ENCODE measurements at places on chromosomes 5 and 9.

- no peak for DNase-seq
Measured at GRCh38 chr9:136013524-136014034, 52.4 kb upstream of the UBAC1 start.

DNA sequence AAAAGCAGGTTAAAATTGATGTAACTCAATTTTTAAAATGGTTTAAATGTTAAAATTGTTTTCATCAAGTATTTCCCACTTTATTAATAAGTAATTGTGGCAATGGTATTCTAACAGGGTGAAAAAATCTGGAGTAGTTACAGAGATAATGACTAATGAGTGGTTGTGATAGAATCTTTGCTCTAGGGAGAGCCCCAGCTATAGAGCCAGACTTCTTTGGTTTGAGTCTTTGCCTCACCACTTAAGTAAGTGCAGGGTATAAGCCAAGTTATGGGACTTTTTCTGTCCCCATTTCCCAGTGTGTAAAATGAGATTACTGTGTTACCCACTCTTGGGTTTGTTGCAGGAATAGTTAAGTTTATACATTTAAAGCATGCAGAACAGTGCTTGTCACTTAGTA, 158.1 kb downstream of the FER start:
- peak; percentile 7 for DNase-seq

DNA sequence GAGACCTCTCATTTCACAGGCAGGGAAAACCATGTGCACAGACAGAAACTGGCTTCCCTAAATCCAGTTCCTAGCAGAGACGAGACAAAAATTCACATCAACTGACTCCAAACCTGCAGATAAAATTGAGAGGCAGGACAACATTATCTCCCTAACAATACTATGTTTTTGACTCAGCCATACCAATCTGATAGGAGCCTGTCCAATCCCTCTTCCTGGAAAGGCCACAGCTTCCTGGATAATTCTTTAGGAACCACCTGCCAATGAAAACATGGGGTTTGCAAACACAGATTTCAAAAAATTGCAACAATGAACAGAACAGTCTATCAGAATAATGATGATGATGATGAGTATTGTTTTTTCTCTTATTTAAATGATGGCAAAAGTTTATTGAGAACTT, 22.4 kb downstream of the SH3TC2 start:
- no peak for DNase-seq

GRCh38 chr9:6040077-6040476, 24.7 kb upstream of the RANBP6 start:
- no peak for DNase-seq

- DNase-seq = peak; percentile 21
Measured at GRCh38 chr9:1869843-1870242, 145.3 kb upstream of the SMARCA2 start.

GRCh38 chr9:83284746-83285145, 221.8 kb upstream of the RASEF start:
- DNase-seq = no peak

DNA sequence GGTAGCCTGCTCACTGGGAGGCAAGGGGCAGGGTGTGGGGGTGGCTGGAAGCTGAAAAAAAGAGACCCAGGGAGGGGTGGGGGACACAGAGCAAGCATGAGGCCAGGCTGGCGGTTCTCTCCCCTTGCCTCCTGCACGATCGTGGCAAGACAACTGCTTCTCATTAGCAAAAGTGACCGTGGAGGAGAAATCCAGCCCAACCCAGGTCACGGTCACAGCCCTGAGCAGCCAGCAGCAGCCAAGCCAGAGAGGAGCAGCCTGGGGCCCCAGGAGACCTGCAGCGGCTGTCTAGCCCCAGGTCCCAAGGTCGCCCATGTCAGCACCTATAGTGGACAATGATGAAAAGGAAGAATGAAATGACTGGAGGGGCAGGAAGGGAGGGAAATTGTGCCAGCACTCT, 89.1 kb downstream of the NRG2 start:
- peak; percentile 9 for DNase-seq

- DNase-seq = no peak
Measured at GRCh38 chr9:93597871-93598646, 21.7 kb downstream of the PHF2 start.

DNA sequence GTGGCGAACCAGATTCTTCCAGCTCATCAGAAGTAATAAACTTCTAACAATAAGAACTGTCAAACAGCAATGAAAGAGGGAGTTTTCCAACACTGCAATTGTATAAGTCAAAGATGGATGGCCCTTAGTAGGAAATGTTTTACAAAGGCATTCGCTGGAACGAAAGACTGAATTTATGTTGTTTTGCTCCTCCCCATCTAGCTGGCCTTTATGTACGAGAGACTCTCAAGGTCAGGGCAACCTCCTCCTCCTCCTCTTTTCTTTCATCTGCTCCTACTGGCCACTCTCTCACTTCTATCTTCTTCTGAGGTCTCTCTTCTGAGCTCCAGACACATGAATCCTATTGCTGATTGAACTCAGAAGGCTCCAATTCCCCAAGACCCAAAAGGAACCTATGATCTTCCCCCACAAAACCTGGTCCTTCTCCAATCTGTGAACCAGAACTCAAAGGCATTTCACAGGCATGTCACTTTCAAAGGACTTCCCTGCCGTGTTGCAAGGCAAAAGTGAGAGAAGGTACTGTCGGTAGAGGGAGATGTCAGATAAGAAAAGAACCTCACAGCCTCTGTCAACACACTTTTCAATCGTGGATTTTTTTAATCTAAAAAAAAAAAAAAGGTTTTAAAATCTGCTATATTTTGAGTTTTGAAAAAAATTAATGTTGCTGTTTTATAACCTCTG, 28.5 kb upstream of the PUM3 start:
- peak; percentile 44 for DNase-seq

- no peak for DNase-seq
Measured at GRCh38 chr9:4305065-4305985, 5.5 kb upstream of the GLIS3 start.

DNA sequence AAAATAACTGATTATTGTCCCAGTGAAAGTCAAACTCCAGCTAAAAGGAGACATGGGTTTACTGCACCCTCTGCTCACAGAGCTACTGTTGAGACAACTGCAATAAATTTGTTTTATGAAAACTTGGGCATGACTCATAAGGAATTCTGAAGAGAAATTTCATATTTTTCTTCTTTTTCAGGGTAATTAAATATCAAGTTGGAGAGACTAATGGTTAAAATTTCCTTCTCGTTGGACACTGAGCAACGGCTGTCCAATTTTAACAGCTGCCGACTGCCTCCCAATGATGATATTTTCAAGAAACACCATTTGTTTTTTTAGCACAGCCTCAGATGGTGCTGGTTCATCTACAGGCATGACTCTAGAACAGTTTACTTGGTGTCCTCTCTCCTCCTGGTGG, 259.2 kb upstream of the RGMB start:
- DNase-seq = no peak

GRCh38 chr5:40828690-40829661, 6.0 kb downstream of the RPL37 start:
- no peak for DNase-seq

- DNase-seq = no peak
Measured at GRCh38 chr5:58887721-58888409, 305.0 kb downstream of the RAB3C start.

DNA sequence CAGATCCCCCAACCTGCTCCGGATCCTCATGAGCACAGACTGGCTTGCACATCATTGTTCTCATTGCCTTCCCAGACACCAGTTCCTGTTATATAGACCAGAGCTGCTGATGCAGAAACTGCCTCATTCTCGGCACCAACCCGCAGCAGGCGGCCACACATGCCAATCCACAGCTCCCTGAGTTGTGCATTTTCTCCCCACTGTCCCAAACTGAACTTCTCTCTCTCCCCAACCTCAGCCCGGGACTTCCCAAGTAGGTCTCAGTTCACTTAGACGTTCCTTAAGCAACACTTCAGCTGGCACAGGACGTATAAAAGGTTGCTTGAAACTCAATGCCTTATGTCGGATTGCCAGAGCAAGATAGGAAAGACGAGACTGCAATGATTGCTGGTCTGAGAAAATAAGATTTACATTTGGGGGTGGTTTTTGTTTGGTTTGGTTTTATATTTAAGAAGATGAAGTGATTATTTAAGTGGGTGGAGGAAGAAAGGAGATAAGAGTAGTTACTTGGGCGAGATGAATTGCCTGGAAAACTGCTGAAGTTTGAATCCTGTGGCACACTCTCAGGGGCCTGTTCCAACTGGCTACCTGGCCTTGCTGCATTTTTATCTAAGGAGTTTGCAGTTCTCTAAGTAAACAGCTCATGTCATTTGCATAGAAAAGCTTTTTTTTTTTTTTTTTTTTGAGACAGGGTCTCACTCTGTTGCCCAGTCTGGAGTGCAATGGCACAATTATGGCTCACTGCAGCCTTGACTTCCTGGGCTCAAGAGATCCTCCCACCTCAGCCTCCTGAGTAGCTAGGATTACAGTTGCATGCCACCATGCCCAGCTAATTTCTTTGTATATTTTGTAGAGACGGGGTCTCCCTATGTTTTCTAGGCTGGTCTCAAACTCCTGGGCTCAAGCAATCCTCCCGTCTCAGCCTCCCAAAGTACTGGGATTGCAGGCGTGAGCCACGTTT, 155.4 kb downstream of the GOLPH3 start:
- no peak for DNase-seq

GRCh38 chr5:151491062-151491461, 43.7 kb downstream of the SLC36A1 start:
- DNase-seq = no peak

- DNase-seq = peak; percentile 82
Measured at GRCh38 chr9:86202338-86202882, 57.0 kb downstream of the C9orf153 start.

- DNase-seq = peak; percentile 39
Measured at GRCh38 chr5:130964231-130965202, 200.5 kb downstream of the HINT1 start.

DNA sequence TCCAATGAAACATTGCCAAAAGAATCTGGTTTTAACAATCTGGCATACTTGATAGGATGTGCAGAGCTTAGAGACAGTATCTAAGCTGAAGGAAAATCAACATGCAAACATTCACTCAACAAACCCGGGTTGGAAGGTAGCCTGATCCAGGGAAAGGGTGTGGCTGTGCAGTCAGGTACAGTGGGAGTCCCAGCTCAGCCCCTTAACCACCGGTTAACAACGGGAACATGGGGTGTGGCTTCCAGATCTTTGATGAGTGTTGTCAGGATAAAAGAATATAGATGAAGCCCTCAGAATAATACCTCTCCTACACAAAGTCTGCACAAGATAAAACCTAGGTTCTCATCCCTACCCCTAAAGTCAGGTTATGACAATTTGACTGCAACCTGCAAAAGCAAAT, 127.3 kb downstream of the CDK5RAP2 start:
- DNase-seq = no peak

DNA sequence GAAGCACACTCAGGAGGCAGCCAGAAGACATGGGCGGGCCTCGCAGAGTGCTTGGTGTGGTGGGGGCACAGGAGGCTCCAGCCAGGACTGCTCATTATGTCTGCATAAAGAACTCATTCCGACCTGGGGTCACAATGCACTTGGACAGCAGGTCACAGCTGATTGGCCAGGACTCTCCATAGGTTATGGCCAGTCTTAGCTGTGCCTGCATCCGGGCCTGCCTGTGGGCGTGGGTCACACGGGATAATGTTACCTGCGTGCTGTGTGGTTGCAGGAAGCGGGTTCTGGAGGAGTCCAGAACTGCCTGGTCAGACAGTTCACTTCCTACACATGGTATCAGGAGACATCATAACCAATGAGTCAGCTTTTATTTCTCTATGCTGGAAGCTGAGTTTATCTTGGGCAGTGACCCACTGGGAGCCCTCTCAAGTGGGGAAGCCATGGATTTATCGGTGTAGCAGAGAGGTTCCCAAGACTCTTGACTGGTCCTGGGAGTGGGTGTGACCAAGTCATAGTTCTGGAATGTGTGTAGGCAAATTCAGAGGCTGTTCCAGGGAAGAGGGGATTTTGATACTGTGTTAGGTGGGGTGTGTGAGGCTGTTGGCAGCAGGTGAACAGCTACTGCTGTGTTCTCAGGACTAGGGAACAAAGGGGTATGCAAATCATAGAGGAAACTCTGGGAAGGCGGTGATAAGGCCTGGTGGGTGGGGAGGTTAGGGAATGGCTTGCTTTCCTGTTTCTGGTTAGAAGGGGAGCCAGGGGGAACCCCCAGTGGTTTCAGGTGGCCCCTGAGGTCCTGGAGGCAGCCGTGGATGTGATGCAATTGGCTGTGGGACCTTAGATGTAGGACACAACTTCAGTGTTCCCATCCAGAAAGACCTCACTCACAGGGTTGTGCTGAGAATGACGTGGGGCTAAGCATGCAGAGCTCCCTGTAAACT, 51.3 kb downstream of the ARHGEF37 start:
- peak; percentile 51 for DNase-seq

- DNase-seq = peak; percentile 55
Measured at GRCh38 chr5:170757182-170757601, 26.3 kb upstream of the GABRP start.

- DNase-seq = no peak
Measured at GRCh38 chr5:3142261-3143027, 391.0 kb upstream of the IRX2 start.

DNA sequence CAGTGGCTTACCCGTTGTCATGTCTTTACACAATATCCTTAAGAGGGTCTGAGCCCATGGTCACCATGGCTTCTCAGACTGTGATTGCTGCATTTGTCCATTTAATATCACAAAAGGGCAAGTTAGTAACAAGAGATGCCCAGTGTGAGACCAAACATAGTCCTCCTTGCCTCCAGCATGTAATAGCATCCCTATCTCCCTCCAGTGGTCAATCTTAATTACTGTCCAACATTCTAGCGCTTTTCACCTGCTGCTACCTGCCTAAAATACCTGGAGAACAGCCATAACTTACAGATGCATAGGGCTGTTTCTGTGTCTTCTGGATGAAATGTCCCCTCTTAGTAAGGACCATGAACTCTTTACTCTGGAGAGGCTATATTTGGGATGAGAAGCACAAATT, 267.2 kb upstream of the DAB2 start:
- no peak for DNase-seq

DNA sequence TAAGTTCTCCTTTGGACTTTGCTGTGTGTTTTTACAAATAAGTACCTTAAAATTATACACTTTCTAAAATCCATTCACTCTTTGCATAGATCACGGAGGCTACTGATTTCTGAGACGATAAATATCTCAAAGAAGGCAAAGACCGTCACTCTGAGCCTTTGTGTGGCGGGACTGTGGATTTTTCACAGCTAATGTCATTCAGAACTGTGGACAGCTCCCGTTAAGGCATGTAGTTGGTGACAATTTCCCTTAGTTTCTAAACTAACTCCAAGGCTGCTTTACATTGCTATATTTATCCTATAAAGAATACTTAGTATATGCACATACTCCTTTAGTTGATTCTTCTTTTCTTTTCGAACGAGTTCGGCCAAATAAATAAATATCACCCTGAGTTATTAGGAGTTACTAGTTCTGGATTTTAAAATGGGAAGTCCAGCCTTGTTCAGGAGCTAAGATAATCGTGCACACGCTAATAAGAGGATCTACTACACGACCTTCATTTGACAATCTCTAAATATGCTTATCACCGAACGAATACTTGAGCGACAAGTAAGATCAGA, 1.8 kb downstream of the HCN1 start:
- DNase-seq = no peak

- peak; percentile 19 for DNase-seq
Measured at GRCh38 chr5:110105692-110106091, 416.0 kb downstream of the MAN2A1 start.

- no peak for DNase-seq
Measured at GRCh38 chr5:133783481-133783880, 171.1 kb upstream of the FSTL4 start.

GRCh38 chr9:21770871-21771560, 31.4 kb upstream of the MTAP start:
- DNase-seq = peak; percentile 69

- no peak for DNase-seq
Measured at GRCh38 chr5:53971131-53971530, 339.2 kb downstream of the ARL15 start.

Data from AG20443 (cell line).